H4 (cell line): ENCODE measurements at places on chromosomes 4 and X. TPM values are rescaled to one million over a fixed set of nuclear protein-coding genes. Genes with fewer than 3 reads are reported as not detected.

The CT55 gene
- 0.47 and 0.87 TPM in 2 replicates for total RNA-seq

The CXCL11 gene
- total RNA-seq, result not detected in 2 replicates

The GAGE12H gene
- not detected in 2 replicates for total RNA-seq

The PNMA3 gene
- total RNA-seq, result 0.08 and 0.86 TPM in 2 replicates

The DMP1 gene
- not detected in 2 replicates for total RNA-seq

The SAGE1 gene
- not detected in 2 replicates for total RNA-seq

The ATP2B3 gene
- not detected in 2 replicates for total RNA-seq

The SLC25A43 gene
- 21.5 and 22.0 TPM in 2 replicates for total RNA-seq

The TMPRSS11F gene
- not detected in 2 replicates for total RNA-seq

The FATE1 gene
- not detected in 2 replicates for total RNA-seq

The PCDH10 gene
- 4.5 and 5.5 TPM in 2 replicates for total RNA-seq

The EMCN gene
- not detected in 2 replicates for total RNA-seq

The FRAS1 gene
- 0.43 and 1.8 TPM in 2 replicates for total RNA-seq

- DNase-seq, result peak; percentile 16
Observed at GRCh38 chr4:54908763-54909162, 216.6 kb downstream of the KDR start.

DNA sequence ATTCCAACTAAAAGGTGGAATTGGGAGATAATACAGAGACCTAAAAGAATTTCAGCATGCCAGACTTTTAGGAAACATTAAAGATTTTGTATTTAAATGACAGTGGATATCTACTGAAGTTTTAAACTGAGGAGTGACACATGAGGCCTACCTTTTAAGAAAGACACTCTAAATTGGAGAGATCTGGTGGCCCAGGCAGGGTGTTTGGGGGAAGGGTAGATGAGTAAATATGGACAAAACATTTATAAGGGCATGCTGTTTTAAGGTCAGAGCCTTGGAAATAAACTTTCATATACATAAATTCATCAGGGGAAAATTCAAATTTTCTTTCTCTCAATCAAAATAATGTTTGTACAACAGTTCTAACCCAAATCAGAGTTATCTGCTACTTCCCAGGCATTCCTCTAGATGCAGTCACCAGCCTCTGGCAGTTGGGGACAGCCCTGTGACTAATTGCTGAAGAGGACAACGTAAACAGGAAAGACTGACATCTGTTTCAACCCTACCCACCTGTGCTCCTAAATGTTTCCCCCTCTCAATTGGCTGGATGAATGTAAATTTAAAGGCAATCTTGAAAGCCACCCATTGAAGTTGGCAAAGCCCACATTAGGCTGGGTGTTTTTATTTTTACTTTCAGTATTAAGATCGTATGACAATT is 1646.9 kb upstream of the ADGRL3 start:
- peak; percentile 80 for DNase-seq

DNA sequence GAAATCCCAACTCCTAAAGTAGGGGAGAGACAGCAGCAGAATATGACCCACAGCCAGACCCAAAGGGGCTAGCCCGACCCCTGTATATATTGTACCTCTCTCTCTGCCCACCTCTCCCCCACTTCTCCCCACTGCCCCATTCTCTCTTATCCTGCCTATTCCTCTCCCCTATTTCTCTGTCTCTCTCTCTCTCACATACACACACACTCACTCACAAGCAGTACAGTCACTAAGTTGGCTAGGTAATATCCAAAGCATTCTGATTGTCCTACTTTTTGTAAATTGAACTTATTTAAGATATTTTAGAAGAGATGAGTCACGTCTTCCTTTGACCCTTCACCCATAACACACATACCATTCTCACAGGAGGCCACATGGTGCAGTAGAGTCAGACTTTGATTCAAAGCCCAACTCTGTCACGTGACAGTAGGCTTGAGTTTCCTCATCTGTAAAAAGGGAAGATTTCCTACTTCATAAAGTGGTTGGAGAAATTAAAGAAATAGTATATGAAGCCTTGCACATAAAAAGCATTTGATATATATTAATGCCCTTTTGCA is 29.5 kb downstream of the SRPX2 start:
- DNase-seq, result no peak

GRCh38 chr4:85488416-85488815 is 13.5 kb downstream of the ARHGAP24 start:
- no peak for DNase-seq

DNA sequence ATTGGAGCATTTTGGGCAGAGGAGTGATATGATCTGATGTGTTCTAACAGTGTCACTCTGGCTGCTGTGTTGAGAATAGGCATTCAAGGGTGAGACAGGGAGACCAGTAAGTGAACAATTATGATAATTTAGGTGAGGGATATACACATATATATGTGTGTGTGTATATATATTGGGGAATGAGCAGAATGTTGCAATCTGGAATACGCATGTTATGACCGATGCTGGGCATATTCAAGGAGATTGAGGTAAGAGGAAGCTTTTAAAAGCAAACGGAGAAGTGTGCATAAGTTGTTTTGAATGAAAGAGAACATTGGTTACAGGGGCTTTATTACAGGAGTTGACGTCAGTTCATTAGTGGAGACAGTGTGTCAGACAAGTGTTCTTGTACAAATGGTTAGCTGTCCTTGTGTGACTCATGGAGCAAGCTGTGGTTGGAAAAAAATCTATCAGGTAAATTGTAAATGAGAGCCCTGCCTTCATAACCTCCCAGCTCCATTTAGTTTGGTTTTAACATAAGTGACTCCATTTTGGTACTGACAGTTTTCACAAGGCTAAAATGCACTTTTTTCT is 442.5 kb upstream of the LCORL start:
- DNase-seq, result no peak

GRCh38 chr4:113758372-113758771 is 3.2 kb downstream of the CAMK2D start:
- no peak for DNase-seq

GRCh38 chr4:2142630-2143427 is 83.7 kb downstream of the NAT8L start:
- peak; percentile 35 for DNase-seq

- DNase-seq, result no peak
Observed at GRCh38 chrX:17617806-17618205, 119.5 kb upstream of the SCML1 start.

GRCh38 chr4:179530958-179531357 is 2088.7 kb upstream of the AGA start:
- DNase-seq, result no peak

GRCh38 chr4:155681886-155682285 is 15.2 kb downstream of the GUCY1A1 start:
- no peak for DNase-seq

- DNase-seq, result peak; percentile 72
Observed at GRCh38 chr4:79528241-79528706, 120.2 kb upstream of the GK2 start.

GRCh38 chr4:81204571-81204970 is 10.5 kb downstream of the PRKG2 start:
- DNase-seq, result no peak

DNA sequence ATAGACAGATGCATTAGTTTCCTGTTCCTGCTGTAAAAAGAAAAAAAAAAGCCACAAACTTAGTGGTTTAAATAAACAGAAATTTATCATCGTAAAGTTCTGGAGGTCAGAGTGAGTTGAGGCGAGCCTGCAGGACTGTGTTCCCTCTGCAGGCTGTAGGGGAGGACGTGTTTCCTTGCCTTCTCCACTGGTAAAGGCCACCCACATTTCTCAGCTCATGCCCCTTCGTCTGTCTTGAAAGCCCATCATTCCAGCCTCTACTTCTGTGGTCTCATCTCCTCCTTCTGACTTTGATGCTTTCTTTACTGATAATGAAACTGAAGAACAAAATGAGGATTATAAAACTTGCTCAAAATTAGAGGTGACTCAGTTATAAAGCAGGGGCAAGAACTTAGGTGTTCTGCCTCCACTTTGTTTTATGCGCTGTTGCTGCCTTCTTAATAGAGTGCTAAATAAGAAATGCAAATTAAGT is 143.0 kb downstream of the STIM2 start:
- peak; percentile 87 for DNase-seq

- no peak for DNase-seq
Observed at GRCh38 chr4:18321956-18322530, 300.5 kb upstream of the LCORL start.

- peak; percentile 7 for DNase-seq
Observed at GRCh38 chr4:26191353-26191752, 129.5 kb upstream of the RBPJ start.

- DNase-seq, result no peak
Observed at GRCh38 chrX:40179283-40179682, 81.5 kb upstream of the BCOR start.

DNA sequence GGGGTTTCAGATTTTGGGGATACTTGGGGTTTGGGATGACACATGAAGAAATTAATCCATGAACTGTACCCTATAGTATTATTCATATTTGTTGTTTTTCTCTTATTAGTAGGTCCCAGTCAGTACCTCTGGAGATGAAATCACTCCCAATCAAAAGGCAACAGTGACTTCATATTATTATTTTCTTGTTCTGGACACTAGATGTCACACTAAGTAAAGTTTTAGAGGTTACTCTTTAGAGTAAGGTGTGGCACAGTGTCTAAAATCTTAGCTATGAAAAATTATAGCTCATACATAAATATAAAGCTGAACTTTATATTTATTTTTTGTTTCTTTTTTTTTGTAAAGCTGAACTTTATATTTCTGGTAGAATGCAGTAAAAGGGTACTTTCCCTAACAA is 35.1 kb downstream of the FAM114A1 start:
- DNase-seq, result peak; percentile 26
